Fibroblast of upper back skin (primary cell): ENCODE measurements at places on chromosomes 16 and 17.

- DNase-seq: no peak
Measured at GRCh38 chr16:85718682-85719081, 29.9 kb upstream of the GINS2 start.

DNA sequence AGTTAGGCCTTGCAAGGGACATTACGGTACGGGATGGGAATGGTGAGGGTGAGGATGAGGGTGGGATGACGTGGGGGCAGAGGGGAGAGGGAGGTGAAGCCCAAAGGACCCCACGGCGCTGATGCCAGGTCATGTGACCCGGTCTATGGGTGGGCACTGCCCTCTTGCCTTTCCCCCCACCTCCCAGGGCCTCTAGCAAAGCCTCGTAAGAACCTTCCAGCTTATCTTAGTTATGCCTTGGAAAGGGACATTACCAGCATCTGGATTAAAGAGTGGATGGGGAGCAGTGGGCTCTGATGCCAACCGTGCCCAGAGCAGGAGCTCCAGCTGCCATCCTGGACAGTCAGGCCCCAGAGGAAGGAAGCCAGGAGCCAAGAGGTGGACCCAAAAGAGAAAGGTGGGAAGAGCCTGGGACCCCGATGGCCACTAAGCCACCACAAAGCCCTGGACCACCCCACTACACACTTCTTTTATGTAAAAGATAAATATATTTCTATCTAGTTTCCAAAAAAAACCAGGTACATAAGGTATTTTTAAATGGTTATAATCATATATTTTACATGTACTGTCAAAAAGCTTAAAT is 40.9 kb downstream of the TK2 start:
- DNase-seq: no peak

DNA sequence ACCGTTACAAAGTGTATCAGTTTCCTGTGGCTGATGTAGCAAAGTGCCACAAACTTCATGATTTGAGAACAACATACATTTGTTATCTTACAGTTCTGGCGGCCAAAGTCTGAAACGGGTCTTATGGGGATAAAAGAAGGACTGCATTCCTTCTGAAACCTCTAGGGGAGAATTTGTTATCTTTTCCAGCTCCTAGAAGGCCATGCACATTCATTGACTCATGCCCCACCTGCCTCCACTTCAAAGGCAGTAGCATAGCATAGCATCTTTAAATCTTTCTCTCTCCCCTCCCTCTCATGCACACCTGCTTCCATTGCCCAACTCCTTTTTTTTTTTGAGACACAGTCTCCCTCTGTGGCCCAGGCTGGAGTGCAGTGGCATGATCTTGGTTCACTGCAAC is 190.7 kb upstream of the DYNLRB2 start:
- DNase-seq: no peak

DNA sequence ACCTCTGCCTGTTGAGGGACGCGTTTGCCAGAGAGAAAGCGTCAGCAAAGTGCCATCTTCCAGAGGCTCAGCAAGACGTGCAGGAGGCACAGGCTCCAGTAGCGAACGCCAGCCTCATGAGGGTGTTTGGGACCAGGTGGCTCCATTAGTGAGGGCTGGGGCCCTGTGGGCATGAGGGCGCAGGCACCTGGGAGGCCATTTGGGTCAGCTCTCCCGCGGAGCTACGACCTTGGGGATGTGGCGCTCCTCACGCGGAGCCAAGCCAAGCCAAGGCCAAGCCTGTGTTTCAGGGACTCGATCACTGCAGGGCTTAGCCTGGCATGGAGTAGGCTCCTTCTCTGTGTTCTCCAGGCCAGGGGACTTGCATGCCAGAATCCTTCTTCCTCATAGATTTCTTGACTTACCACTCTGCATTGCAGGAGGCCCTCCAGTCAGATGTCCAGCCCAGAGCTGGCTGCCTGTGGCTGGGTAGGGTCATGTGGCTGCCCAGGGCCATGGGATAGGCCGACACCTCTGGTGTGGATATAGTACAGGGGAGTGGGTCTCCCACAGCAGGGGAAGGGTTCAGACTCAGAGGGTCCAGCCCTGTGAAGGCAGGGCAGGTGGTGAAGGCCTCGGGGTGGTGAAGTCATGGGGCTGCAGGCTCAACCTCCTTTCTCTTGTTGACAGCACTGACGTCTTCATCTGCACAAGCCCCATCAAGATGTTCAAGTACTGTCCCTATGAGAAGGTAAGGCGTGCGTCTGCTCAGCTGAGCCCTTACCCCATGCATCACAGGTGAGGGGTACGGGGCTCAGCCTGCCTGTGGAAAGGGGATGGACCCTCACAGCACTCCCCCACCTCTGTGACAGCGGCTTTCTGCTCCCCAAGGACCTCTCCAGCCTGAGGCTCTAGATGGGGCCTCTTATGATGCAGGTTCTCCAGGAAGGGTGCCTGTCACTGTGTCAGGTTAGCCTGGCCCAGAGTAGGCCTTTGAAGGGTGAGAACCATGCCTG is 19.6 kb downstream of the NT5M start:
- DNase-seq: no peak

DNA sequence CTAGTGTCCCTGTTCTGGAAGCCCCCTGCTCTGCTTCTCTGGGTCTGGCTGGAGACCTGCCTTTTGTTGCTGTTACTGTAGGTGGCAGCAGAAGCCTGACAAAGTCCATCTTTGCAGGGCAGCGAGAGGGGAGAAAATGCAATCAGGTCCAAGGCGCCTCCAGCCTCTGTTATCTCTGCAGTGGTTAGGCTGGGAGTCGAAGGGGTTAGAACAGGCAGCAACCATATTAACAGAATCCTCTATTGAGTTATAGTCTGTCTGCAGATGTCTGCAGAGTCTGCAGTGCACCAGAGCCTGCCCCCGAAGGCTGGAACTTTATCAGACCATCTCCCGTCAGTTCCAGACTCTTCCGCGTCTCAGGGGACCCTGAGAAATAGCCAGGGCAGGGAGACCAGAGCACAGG is 404.9 kb upstream of the EEF2KMT start:
- DNase-seq: no peak

DNA sequence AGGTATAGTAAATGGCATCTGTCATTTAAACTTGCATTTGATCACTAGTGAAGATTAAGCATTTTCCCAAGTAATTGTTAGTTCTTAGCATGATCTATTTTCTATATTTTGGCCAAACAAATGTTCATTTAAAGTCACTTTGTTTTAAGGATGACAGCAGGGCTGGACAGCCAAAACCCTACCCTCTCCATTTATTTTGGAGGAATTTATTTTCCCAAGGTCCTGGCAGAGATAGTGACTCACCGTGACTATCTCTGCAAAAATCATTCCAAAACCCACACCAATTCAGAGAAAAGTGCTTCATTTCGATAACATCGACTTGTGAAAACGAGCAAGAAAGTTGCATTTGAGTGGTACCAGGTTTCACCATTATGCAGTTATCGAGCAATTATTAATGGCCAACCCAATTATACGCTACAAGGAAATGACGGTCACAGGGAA is 665 bp upstream of the AKAP1 start:
- no peak for DNase-seq

DNA sequence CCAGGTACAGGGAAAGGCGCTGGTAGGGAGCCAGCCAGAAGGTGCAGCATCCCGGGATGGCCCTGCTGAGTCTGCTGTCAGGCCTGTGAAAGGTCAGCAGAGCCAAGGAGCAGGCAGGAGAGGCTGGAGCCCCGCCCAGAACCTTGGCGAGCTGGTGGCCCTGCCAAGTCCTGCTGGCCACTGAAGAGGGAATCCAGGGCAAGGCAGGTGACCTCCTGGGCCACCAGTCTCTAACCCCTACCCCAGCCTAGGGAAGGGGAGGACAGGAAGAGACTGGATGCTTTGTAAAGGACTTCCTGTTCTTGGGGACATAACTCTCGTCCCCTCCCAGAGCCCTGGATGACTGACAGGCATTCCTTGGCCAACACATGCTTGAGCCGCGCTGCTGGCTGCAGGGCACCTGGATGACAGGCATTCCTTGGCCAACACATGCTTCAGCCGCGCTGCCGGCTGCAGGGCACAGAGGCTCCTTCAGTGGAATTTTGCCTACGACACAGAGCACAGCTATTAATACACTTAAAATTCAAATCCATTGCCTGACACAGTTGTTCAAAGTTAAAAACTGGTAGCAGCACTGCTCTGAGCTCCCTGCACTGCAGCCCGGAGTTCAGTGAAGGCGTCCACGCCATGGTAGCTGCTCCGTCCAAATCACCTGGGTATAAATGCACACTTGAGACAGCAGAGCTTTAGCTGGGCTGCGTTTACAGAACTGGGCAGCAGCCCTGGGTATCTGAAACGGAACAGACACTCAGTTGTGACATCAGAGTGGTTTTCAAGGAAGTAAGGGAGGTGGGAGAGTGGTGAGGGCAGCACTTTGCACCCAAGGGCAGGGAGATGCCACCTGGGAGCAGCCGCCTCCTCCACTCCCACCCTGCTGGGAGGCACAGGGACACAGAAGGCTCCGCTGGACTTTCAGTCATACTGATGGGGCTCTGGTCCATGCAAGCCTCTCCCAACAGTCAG is 2.0 kb upstream of the BRICD5 start:
- DNase-seq: no peak

- DNase-seq: peak; percentile 17
Measured at GRCh38 chr16:11916524-11917285, 949 bp upstream of the GSPT1 start.

- no peak for DNase-seq
Measured at GRCh38 chr16:72112452-72112792, 18.8 kb downstream of the DHX38 start.

- DNase-seq: peak; percentile 31
Measured at GRCh38 chr17:57499648-57500049, 243.3 kb downstream of the MSI2 start.

DNA sequence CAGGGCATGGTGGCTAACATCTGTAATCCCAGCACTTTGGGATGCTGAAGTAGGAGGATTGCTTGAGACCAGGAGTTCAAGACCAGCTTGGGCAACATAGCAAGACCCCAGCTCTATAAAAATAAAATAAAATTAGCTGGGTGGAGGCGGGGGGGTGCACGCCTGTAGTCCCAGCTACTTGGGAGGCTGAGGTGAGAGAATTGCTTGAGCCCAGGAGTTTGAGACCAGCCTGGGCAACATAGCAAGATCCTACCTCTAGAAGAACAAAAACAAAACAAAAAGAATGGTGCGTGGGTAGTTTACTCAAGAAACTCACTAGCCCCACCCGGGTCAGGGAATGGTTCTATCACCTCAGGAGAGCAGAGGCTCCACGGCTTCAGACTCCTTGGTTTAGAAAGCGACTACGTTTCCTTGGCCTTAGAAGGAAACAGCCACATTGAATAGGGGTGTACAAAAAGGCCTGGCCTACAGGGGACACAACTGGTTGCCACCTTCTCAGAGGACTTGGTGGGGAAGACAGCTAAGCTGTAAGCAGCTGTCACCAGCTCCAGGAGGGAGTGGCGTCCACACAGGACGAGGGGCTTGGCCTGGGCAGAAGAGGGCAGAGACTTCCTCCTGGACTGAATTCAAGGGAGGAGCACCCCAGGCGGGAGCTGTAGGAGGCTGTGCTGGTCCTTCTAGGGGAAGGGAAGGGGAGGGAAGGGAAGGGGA is 716 bp downstream of the TK1 start:
- no peak for DNase-seq

- DNase-seq: no peak
Measured at GRCh38 chr17:3528880-3529511, 28.6 kb downstream of the TRPV3 start.

DNA sequence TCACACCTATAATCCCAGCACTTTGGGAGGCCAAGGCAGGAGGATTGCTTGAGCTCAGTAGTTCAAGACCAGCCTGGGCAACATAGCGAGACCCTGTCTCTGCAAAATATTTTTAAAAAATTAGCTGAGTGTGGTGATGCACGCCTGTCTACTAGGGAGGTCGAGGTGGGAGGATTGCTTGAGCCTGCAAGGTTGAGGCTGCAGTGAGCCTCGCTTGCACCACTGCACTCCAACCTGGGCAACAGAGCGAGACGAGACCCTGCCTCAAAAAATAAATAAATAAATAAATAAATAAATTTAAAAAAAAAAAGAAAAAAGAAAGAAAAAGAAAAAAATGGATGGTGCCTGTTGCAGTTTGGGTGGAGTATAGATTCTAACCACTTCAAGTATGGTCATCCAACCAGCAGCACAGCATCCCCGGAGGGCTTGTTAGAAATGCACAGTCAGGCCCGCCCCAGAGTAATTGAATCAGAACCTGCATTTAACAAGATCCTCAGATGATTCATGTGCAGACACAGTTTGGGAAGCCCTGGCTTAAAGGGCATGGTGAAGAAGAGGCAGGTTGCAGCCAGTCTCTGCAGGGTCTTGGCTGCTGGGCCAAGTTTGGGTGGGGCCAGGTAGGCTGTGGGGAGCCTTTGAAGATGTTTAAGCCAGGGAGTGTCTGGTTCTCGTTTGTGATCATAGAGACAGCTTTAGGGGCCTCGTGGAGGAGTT is 40.8 kb downstream of the MRC2 start:
- no peak for DNase-seq
